ENCODE measurements at places on chromosomes 12 and 14.

DNA sequence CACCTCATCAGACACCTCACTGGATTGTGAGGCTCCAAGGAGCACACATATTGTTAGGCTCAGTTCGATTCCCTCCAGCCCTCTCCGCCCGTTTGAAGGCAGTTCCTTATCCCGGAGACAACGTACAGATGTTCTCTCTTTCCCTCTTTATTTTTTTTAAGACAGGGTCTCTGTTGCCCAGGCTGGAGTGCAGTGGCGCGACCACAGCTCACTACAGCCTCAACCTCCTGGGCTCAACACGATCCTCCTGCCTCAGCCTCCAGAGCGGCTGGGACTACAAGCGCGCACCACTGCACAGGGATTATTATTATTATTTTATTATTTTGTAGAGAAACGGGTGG, 718 bp upstream of the TROAP start:
- DNase-seq = no peak

GRCh38 chr12:2609020-2609419, 185.8 kb upstream of the FKBP4 start:
- DNase-seq = no peak

DNA sequence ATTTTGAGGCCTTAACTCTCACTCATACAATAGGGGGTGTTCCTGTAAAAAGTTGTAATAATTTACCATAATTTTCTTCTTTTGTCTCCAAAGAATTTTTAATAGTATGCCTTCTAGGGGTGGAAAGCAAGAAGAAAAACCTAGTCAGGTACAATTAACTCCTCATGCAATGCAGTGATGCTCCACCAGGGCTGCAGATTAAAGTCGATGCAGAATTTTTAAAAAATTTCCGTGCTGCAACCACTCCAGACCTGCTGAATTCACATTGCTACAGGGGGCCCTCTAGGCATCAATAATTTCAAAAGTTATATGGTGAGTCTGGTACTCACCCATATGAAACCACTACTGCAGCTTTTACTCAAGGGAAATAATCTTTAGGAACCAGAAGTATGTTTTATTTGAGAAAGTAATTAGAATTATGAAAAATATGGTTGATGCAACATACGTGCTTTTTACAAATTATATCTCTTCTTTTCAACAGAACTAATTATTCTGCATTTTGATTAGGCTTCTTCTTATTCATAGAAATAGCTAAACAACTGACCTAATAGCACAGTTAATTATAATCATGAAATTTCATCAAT, 353.2 kb downstream of the BCAT1 start:
- DNase-seq = peak; percentile 68

DNA sequence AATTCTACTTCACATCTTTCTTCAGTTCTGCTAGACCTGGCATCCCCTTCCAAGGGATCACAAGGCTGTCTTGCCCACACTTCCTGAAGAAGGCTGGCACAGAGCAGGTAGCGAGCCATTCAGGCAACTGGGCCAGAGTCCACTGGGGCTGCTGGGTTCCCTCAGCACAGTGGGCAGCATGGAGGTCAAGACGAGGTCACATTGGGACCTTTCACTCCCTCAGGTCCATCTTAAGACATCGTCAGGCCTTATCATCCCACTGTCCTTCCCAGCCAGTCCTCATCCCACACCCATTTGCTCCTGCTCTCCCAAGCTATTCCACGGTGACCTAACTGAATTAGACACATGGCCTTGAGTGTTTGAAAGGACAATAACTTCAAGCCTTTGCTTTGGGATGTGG, 143.1 kb upstream of the HIF1A start:
- DNase-seq = no peak

DNA sequence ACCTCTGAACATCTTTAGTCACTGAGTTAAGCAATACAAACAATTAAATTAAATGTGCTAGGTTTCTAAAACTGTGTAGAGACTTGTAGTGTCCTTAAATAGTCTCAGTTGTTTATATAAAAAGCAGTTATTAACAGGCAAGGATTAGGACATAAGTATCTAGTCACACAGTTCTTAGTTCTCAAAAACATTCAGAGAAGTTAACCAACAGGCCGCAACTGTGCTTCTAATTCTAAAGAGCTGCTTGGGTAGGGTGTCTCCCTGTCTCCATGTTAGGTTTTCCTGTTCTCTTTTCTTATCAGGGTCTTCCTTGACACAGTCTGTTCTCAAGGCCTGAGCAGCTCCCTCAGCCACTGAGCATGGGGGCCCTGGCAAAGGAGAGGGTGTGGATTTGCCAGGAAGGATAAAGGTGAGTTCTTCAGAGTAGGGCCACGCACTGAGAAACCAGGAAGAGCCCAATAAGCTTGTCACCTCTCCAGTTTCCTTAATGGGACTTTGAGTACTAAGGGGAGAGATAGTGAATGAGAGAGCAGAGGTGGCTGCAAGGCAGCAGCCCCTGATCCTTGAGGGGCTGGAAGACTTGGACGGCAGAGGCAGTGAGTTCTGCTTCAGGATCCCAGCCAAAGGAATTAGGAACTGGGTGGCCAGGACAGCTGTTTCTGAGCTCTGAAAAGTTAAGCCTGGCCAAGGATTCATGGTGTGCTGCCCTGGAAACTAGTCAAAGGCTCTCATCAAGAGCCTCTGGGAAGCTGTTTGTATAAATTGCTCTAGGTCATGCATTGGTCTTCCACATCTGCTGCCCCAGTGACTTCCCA, 177.3 kb downstream of the MYRFL start:
- DNase-seq = no peak

- peak; percentile 63 for DNase-seq
These were observed 153.1 kb downstream of the TMEM117 start for GRCh38 chr12:43988838-43989560.

GRCh38 chr12:27064397-27065342, 17.7 kb downstream of the C12orf71 start:
- DNase-seq = no peak

DNA sequence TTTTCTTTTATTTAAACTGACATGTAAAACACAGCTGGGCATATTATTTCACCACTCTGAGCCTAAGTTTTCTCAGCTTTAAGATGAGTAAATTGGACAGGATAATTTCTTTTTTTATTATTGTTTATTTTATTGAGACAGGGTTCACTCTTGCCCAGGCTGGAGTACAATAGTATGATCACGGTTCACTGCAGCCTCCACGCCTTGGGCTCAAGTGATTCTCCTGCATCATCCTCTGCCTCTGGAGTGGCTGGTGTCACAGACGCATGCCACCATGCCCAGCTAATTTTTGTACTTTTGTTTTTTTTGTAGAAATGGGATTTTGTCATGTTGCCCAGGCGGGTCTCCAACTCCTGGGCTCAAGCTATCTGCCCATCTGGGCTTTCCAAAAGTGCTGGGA, 12.7 kb downstream of the BMAL2 start:
- no peak for DNase-seq

GRCh38 chr12:27015730-27016076, 1.5 kb upstream of the TM7SF3 start:
- DNase-seq = peak; percentile 71

DNA sequence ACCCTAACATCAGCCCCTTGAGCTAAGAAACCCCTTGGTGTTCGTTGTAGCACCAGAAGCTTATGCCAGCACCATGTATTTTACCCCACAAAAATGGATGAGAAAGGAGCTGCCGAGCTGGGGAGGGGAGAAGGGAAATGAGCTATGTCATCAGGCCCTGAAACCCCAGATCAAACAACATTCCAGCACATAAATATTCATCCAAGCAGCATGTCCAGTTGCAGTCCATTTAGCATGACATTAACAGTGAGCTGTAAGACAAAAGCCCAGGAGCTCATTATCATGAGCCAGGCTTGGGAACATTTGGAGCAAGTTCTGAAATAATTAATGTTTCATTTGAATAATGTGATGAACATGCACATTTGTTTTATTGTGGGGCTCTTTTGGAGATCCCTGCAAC, 630.1 kb upstream of the TMEM132C start:
- DNase-seq = no peak

DNA sequence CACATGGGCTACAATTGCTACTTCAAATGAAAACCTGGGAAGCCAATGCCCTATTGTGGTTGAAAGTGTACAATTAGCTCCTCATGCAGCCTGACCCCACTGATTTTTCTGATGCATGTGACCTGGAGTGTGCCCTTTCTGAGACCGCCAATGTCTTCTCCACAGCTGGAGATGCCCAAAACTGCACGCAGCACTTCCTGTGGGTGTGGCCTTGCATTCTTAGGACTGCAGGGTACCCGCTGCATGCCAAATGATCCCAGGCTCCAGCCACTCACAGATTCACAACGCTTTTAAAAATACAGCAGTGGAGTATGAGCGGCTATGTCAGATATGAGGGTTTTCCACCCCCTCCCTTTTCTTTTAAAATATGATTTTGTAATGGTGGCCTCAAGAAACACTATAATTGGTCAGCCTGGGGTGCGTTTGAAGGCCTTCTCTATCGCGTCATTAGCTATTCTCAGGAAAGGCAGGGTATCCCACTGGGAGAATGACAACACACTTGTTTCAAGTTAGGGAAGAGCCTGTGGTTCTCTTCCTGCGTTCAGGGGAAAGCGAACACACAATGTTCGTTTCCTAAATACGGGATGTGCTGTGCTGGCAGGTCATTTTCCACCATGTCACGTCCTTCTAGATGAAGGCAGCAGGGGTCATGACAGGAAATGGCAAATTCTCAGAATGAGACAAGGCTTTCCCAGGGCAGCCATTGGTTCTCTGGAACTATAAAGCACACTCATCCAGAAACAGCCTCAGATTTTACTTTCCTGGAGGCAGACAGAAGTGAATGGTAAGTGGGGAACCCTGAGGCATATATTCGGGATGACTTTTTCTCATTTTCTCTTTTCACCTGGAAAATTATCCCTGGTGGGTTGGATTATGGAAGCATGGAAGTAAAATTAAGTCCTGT, at the start of gene APOLD1:
TSS of gene APOLD1 (plus strand) at position 749 of the 904 bp plus-strand sequence. CDS start at position 782, 33 bp downstream.
- peak; percentile 22 for DNase-seq

GRCh38 chr12:41795910-41796309, 348.8 kb downstream of the GXYLT1 start:
- no peak for DNase-seq

DNA sequence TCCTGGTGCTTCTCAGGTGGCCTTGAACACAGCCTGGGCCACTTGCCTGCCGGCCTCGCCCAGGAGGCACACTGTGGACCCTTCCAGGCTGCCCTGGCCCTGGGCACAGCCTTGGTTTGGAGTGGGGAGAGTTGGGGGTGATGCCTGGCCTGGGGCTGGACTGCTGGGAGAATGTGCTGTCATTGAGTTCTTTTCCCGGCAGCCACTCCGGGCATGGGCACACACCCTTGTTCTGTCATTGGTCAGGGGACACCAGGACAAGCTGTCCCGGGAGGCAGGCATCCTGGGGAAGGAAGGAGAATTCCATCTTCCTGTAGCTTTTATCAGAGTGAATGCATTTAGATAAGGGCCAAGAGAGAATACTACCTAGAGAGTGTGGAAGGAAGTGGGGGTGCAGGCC, 61.8 kb upstream of the RIN3 start:
- no peak for DNase-seq

DNA sequence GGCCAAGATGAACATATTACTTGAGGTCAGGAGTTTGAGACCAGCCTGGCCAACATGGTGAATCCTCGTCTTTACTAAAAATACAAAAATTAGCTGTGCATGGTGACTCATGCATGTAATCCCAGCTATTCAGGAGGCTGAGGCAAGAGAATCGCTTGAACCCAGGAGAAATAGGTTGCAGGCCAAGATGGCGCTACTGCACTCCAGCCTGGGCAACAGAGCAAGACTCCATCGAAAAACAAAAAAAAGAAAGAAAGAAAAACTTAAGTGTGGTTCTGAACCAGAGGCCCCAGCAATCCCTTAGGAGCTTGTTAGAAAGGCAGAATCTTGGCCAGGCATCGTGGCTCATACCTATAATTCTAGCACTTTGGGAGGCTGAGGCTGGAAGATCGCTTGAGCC, 24.5 kb downstream of the SVOP start:
- no peak for DNase-seq

- no peak for DNase-seq
These were observed 234.5 kb downstream of the IPO8 start for GRCh38 chr12:30461026-30461615.

- DNase-seq = peak; percentile 17
These were observed 72.1 kb upstream of the MANSC4 start for GRCh38 chr12:27852117-27852516.

DNA sequence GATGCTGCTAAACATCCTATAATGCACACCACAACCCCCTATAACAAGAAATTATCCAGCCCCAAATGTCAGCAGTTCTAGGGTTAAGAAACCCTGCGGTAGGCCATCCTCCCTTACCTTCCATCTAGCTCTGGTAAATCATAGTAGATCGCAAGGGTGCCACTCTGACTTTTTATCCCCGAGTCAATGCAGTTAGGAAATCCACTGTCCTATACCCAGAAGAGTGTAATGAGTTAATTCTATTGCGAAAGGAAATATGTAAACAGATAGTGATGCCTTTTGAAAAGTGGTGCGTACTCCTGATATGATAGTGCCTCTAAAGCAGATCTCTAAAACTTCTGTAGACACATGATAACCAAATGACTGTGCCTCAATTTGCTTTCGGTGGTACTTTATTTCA, 29.8 kb downstream of the SCFD1 start:
- no peak for DNase-seq

DNA sequence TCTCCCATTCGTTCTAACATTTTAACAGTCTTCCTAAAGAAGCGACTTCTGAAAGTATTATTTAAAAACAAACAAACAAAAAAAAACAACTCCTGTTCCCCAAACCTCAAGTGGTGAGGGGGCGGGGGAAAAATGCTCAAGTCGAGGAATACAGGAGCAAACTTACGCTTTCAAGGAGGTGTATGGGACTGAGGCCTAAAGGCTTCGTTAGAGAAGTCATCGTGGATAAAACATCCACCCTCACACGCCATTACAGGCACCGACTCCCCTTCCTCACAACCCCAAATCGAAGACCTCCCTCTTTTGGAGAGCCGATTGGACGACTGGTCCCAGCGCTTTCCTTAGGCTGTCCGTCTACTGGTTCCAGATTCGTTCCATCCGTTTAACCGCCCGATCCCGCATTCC, 693 bp downstream of the CBX5 start:
- DNase-seq = no peak

DNA sequence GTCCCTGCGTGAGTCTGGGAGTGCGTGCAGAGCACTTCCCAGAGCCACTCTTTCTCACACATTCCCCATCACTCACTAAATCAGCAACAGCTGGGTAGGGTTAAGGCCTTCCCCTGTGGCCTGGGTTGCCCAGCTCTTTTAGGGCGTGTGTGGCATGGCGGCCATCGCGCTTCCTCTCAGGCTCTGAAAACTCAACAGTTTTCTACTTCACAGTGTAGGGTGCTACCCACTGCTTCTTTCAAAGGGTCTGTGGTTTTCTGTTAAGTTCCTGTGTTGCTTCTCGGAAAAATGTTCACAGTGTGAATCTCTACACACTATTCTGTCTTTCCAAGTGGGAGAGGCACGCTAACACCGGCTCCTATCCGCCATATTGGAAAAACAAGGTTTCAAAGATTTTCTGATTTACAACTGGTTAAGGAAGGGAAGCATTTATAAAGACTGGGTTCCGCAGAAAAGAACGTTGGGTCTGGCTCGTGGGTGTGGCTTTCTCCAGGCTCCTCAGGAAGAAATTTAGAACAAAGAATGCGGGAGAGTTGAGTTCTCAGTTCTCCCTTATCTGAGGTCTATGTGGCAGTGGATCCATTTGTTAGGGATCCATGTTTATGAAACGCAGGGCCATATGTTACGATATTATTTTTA, 34.9 kb upstream of the AEBP2 start:
- no peak for DNase-seq

GRCh38 chr14:60092526-60092920, 800 bp downstream of the PCNX4 start:
- peak; percentile 60 for DNase-seq

Data from ELR (cell line).